ENCODE measurements at places on chromosomes 13 and 19.

- no peak for DNase-seq
Measured at GRCh38 chr19:39218230-39219007, 14.4 kb upstream of the SYCN start.

DNA sequence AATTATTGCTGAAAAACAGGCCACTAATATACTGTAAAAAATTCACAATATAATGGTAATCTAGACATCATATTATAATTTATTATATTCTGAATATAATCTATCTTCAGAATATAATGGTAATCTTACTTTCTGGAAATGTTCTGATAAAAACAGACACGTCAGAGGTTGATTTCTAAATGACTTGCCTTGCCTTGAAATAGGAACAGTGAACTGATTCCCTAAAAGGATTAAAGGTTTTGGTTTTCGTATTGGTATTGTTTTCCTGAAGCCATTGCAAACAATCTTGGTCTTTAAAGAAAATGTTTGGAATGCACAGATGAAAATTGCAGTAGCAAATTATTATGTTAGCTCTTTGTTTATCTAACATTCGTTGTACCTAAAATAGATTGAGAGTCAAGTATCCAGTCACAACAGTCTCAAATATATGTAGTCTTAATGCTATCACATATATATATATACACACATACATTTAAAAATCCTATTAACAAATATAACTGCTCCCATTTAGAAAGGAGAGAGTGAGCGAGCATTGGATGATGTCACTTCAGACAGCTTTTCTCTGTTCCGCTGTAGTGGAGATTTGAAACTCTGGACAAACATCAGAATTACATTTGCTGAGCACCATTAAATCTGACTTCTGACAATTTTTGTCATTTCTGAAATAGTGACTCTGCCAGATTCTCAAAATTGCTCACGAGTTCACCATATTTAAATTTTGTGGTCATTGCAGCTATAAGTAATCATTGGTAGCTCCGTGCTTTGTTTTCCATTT, 1.7 kb downstream of the ITM2B start:
- DNase-seq = no peak

DNA sequence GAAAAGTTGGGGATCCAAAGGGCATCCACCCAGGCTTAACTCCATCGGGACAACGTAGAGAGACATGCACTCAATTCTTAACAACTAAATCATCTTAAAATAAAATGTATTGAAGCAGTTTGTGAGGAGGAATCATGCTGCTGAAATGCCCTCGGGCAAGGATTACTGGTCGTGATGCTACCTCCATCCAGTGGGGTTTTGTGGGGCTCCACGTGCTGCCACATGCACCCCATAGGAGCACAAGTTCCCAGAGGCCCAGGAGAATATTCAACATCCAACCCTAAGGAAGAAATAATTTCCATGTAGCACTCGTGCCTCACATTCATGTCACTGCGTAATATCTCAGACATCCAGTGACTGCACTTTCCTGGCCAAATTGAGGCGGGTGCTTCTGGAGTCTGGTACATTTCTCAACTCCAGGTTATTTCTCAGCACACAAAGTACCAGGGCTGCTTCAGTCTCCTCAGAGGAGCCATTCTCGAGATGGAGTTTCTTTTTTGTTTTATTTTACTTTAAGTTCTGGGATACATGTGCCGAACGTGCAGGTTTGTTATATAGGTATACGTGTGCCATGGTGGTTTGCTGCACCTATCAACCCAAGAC, 429.8 kb downstream of the FOXO1 start:
- no peak for DNase-seq

DNA sequence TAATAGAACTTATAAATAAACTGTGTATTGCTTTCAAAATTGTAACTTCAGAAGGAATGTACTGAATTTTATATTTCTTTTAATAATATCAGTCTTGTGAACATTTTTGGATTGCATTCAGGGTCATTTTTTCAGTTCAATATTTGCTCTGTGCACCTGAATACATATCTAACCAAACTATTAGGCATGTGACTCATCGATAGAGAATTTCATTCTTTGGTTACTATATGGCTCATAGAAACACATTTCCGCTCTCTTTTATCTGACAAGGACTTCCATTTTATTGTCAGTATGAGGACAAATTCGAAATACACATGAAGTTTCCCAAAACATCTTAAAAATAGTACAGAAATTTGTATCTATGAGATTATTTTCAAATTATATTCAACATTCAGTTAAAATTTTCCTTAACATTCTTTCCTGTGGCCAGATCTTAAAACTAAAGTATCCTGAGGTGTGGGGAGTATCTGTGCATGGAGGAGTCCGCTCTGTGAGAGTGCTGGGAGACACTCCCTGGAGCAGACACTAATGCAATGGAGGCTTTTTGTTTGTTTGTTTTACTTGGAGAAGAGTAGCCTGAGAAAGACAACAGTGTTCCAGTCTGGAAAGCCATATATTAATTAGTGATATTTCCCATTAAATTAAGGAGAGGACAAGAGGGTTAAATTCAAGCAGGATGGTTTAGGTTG, 483.6 kb downstream of the PCDH20 start:
- DNase-seq = no peak

- peak; percentile 90 for DNase-seq
Measured at GRCh38 chr19:46413262-46414031, at the start of gene CCDC8. Gene CCDC8, minus strand, starts transcription at chr19:46413564. Its CDS starts 754 bp downstream, at chr19:46412810.

GRCh38 chr13:110756219-110756631, 42.7 kb downstream of the ING1 start:
- no peak for DNase-seq

DNA sequence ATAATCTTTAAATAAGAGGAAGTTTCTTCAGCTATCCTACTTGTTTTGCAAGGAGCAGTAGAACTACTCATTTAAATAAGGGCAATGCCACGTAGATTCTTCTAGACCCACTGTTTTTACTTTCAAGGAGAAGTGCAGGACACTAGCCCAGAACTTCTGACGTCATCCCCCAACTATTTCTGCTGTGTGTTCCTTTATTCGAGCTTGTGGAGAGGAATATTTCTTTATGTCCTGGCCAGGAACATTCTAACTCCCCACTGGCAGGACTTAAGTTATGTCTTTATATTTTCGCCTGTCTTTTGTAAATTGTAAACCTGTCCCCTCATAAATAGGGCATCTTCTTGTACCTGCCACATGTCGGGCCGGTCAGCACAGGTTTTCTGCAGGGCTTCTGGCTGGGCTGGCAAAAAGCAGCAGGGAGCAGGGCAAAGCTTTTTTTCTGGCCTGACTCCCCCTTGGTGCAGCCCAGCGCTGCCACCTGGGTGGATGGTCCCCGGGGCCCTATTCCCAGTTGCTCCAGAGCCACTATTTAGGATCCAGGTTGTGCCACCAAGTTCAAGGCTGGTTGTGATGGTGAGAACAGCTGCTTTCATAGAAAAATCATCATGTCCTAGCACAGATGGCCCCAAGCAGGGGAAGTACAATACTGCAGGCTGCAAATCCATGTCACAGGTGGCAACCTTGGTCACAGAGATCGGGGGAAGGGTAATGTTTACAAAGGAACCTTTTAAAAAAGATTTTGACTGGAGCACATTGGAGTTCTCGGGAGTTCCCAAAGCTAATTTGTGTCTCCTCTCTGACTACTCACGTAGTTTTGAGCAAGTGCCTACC, 1.8 kb downstream of the MBNL2 start:
- peak; percentile 79 for DNase-seq

GRCh38 chr13:100636004-100636403, 38.6 kb downstream of the TMTC4 start:
- DNase-seq = no peak

DNA sequence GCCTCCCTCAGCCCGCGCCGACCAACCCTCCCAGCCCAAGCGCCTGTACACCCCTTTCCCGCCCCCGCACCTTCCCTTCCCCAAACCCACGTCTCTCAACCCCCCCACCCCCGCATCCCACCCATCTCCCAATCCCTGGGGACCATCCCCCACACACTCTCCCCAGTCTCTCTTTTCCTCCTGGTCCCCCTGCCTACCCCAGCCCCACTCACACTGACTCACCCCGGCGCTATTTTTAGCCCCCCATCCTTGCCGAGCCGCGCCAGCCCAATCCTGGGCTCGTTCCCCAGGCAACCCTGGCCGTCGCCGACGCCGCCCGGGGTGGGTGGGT, 11.7 kb downstream of the CIC start:
- DNase-seq = no peak

DNA sequence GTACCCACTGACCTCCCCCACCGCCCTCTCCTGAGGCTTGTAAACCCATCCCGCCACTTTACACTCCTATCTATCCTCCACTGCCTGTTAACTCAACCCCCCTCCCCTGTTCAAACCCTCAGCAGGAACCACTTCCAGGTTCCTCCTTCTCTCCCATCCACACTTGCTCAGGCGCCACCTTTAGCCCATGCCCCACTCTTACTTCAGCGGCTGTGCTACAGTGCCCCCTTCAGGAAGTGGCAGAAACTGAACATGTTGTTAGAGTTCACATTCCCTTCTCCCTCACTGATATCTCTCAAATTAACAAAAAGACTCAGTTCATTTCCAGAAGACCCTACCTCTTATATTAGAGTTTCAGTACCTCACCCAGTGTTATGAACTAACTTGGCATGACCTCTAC, 49.4 kb downstream of the ZNF91 start:
- DNase-seq = no peak

DNA sequence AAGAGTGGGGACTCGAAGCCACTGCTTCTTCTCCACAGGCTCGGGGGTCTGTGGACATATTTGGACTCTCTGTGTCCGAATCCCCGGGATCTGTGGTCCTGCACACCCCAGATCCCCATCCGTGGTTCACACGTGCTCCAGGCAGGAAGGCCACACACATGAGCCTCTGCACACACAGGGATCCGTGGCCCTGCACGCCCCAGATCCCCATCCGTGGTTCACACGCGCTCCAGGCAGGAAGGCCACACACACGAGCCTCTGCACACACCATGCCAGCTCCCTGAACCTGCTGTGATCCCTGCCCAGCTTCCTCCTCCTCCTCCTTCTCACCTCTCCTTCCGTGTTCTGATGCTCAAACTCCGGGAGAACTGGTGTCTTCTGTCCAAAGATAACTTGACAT, 3.1 kb downstream of the TEX29 start:
- no peak for DNase-seq

GRCh38 chr19:4673216-4673615, 3.1 kb upstream of the MYDGF start:
- no peak for DNase-seq

GRCh38 chr13:41311406-41312175, 524 bp downstream of the NAA16 start:
- DNase-seq = no peak

DNA sequence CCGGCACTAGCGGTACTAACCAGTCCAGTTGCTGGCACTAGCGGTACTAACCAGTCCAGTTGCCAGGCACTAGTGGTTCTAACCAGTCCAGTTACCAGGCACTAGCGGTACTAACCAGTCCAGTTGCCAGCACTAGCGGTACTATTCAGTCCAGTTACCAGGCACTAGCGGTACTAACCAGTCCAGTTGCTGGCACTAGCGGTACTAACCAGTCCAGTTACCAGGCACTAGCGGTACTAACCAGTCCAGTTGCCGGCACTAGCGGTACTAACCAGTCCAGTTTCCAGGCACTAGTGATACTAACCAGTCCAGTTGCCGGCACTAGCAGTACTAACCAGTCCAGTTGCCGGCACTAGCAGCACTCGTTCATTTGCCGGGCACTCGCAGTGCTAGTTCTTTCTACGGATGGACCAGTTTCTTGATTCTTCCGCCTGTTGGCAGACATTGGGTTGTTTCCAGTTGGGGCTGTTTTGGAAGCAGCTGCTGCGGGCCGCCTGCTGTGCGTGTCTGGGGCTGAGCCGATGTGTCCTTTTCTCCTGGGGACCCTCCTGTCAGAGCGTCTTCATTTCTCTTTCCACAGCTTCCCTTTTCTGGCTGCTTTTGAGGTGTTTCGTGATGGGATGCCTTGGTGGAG, 123.4 kb upstream of the MCF2L start:
- no peak for DNase-seq
